NCI-H146 (cell line): ENCODE measurements at places on chromosomes 4 and X.

DNA sequence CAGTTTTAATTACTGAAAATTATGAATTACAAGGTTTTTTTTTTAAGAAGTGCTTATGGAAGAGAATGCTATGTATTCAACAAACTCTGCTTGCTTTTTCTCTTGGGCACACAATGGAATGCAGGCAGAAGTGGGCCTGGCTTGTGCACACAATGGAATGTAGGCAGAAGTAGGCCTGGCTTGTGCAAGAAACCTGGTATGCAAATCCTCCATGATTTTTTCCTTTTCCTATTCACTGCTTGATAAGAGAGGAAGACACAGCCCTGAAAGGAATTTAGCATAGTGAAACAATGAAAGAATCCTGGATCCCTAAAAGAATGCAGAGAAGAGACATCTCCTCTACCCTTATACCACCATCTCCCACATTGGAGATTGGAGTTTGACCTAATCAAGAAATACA, 138.4 kb downstream of the COL25A1 start:
- no peak for DNase-seq

DNA sequence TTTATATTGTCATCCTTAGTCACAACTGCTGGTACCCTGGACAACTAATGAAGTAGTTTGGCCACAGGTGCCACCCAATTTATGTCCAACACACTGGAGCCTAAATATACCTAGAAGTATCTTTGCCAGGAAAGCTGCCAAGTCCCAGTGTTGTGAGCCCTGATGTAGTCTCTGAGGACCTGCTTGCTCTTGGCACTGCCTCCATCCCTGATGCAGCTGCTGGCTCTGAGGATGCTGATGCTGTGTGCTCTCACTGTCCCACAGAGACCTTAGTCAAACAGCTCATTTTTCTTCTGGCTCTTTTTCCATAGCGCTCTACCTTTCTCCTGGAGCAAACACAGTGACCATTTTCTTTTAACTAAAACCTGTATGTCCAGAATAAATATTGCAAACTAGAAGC, 1535.4 kb upstream of the ADGRL3 start:
- no peak for DNase-seq

- peak; percentile 44 for DNase-seq
Measured at GRCh38 chr4:74873545-74874301, 59.2 kb upstream of the PARM1 start.

DNA sequence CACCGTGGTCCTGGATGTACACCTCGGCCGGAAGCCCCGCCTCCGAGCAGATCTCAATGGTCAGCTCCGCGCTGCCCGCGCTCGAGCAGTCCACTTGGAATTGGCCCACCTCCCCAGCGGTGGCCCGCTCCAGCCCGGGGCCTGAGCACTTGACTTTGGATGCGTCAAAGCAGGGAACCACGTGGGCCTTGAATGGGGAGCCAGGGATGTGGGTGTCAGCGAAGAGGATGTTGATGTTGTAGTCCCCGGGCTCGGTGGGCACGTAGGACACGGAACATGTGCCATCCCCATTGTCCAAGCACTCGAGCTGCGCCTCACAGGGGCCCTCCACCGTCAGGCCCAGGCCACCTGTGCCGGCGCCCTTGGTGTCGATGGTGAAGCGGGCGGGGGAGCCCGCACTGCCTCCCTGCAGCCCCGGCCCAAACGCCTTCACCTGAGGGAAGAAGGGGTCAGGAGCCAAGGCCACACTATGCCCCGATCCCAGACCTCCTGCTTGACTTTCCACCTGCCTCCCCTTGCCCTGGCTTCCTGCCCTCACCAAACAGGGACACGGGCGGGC, 14.2 kb downstream of the FLNA start:
- DNase-seq: no peak

DNA sequence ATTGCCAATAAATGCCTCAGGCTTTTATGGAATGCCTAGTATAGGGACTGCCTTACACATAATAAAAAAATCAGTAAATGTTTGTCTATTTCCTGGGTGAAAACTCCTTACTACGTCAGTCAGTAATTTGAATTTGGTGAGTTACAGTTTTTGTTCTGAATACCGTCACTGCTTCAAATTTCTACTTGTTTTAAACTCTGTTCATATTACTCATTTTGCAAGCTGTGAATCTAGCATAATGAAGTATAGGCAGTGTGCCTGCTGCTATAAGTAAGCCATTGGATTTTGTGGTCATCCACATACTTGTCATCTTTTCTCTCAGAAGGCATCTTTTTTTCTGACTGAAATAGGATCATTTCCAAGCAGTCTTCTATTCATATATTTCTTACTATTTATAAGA, 43.1 kb downstream of the SYNPO2 start:
- DNase-seq: no peak

- no peak for DNase-seq
Measured at GRCh38 chrX:7027071-7027470, 120.4 kb upstream of the STS start.

GRCh38 chr4:28548594-28548993, 1688.0 kb downstream of the STIM2 start:
- DNase-seq: no peak

DNA sequence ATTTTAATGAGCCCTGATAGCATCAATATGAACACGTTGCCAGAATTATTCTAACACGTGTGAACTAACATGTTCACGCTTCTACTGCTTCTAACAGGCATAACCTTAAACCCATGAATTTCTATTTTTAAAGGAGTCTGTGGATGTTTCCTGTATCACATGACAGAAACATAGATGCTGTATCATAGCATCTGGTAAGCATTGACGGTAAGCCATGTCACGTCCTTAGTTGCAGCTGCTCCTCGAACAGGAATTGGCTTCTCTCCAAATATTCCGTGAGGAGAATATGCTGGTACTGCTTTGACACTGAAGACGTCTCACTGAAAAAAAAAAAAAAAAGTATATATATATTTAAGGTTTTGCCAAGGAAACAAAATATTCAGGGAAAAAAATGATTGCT, 105.1 kb upstream of the MXRA5 start:
- no peak for DNase-seq

DNA sequence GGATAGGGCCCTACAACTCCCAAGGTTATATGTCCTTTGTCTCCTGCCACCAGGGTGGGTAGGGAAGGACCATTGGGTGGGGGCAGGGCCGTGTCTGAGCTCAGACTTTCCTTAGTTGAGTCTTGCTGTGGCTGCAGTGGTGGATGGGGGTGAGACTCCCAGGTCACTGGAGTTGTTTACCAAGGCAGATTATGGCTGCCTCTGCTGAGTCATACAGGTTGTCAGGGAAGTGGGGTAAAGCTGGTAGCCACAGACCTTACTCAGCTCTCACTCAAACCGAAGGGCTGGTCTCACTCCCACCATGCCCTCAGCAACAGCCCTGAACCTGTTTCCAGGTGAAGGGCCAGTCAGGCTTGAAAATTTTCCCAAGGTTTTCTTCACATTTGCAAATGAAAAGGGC, 58.8 kb upstream of the FAAH2 start:
- DNase-seq: no peak

- no peak for DNase-seq
Measured at GRCh38 chrX:134600714-134601113, 57.6 kb downstream of the PLAC1 start.

DNA sequence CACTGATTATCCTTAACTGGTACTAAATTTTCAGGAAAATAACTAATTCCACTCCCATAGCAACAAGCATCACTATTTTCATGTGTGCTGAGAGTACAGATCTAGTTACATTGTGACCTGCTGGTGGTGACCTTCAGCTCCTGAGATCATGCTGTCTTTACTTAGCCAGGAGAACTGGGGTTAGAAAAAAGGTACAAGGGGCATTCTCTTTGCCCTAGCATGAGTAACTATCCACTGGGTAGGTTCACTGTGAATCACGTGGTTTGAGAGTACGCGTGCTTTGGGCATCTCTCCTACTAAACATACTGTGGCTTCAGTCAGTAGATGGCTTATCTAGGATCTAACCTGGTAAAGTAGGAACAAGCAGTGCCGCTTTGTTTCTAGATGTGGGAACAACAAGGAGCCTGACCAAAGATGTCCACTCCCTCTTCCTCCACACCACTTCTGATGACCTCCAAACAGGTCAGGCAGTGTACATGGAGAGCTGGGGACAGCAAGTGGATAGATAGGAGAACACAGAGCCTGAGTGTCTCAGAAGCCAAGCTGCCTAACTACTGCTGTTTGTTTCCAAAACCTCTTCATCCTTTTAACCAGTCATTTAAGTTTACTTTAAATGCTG, 90.2 kb downstream of the CBR4 start:
- no peak for DNase-seq

DNA sequence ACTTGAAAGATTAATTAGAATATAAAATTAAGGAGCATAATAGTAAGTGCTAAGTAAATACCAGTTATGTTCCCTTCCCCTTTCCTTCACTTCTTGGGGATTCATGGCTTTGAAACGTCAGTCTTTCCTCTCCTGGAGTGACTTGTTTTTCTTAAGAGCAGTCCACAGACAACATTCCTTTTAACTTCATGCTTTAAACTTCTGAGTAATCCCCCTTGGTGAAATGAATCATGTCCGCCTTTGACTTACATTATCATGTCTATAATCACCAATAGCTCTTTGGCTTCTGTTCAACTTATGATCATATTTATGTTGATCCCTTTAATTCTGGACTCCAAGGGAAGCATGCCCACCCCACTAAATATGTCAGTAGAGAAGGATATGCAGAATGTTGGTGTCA, 1012.1 kb upstream of the SLIT2 start:
- DNase-seq: no peak

DNA sequence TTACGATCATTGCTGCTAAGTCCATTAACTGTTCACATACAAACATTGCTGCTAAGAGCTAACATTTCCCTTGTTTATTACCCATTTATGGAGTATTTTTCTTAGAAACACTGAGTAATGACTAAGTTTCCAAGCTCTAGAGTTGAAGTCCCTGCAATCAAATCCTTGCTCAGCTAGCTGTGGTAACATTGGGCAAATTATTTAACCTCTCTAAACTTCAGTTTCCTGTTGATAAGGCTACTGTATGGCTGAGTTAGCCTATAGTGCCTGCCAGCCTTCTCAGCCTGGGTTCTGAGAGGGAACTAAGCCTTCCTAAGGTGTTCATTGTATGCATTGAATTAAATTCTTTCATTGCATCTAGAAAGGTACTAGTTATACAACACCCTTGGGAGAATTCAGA, 15.2 kb upstream of the SCOC start:
- no peak for DNase-seq

GRCh38 chr4:139559089-139559479, 3.1 kb upstream of the SETD7 start:
- no peak for DNase-seq

- no peak for DNase-seq
Measured at GRCh38 chrX:23935106-23935505, 27.3 kb downstream of the CXorf58 start.

DNA sequence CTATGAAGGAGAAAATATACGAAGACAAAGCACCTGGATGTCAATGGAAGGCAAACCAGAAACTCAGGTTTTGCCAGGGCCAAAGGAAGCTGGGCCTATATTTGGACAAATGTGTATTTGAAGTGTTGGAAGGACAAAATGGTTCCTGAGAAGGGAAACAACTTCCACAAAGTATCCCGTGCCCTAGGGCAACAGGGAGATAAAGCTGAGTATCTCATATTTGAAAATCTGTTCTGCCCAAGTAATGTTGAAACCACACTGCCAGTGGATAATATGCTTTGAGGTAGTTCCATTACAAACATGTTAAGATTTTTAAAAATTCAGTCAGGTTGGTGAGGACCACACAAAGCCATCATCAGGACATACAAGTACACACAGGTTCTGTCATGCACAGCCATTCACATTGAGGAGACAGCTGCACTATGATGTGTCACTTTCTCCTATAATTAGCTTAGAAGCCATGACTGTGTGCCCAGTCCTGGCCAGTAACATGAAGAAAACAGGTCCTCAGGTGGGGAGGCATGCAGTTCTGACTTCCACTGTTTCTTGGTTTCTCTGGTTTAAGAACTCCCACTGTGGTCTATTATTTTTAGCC, 116.4 kb downstream of the PWWP3B start:
- DNase-seq: no peak

- no peak for DNase-seq
Measured at GRCh38 chrX:20233336-20233735, 33.4 kb downstream of the RPS6KA3 start.

DNA sequence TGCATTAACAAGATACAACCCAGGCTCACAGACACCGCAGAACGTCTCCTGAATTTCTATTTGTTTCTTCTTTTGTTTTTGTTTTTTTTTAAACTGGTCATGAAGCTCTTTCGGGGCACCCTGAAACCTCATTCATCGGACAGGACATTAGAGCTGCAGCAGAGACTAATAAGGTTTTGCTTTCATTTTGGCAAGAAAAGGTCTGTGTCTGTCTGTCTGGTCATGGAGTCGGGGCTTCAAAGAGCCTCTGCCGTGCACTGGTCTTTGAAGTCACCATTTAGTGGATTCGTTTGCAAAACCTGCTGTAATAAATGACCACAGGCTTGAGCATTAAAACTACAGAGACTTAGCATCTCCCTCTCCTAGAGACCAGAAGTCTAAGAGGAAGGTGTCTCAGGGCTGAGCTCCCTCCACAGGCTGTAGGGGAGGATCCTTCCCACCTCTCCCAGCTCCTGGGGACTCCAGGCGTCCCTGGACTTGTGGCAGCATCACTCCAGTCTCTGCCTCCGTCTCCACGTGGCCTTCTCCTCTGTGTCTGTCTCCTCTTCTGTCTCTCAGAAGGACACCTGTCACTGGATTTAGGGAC, 247.5 kb downstream of the CRLF2 start:
- DNase-seq: no peak

GRCh38 chr4:88659890-88660208, 37.8 kb downstream of the NAP1L5 start:
- DNase-seq: no peak

DNA sequence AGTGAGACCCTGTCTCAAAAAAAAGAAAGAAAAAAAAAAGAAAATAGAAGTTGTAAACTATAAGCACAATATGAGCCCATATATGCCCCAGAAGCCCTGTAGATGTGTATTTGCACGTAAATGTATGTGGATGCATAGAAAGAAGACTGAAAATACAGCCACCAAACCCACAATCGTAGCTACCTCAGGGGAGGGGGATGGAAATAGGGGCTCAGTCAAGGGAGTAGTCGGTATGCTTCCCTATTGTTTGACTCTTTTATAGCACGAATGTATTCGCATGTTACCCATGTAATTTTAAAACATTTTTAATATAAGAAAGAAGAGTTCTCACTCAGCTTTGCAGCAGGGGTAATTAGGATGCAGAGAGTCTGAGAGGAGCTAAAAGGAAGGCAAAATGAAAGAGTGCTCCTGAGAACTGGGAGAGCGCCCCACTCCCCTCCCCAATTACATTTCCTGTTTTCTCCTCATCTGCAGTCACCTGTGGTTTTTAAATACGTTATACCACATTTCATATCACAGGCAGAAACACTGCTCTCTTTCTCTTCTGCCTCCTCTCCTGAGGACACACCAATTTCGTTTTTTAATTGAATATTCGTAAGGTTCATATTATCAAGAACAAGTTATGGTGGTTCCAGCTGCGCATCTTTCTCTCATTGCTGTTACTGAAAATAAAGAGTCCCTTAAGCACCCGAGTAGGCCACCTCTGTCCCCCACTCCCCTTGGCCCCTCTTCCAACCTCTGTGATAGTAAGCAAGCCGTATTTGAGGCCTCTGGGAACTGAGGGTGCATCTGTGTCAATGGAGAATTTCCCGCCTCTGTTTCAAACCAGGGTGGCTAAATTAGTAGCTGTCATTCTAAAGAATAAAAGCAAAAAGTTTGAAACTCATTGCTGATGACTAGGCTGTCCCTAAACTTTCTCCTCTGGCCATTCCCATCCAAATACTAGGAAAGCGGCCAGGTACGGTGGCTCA, 10.7 kb downstream of the SEPTIN6 start:
- DNase-seq: no peak
